Jurkat, Clone E6-1 (cell line): ENCODE measurements at places on chromosomes 1 and 21.

DNA sequence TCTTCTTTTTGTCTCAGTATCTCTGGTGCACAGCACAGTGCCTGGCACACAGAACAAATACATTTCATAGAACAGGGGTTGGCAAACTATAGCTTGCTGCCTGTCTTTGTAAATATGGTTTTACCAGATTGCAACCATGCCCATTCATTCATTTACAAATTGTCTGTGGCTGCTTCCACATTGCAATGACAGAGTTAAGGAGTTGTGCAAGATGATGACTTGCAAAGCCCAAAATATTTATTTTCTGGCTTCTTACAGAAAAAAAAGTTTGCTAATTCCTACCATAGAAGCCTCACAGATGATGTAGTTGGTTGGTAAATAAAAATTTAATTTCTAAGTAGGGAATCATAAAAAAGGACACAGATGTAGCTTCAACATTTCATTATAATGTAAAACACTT, 11.2 kb upstream of the HMGB4 start:
- no peak for DNase-seq

DNA sequence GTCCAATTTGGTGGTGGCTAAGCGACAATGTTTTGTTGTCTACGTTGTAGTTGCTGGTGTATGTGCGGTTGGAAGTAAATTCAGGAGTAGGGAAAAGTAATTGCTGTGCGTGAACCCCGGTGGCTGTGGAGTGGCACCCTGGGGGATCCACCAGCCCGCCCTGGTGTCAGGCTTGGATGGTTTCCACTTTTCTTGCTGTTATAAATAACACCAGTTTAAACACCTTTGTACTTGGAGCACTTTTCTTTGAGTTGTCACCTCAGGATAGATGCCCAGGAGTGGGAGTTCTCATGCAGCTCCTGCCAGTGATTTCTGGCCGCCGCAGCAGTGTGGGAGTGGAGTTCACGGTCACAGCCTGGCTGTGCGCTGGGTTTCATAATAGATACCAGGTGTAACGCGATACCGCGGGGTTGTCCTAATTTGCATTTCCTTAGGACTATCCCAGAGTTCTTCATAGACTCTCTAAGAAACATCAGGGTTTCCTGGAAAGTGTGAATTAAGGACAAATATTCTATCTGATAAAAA, 12.8 kb upstream of the TMEM200B start:
- no peak for DNase-seq

DNA sequence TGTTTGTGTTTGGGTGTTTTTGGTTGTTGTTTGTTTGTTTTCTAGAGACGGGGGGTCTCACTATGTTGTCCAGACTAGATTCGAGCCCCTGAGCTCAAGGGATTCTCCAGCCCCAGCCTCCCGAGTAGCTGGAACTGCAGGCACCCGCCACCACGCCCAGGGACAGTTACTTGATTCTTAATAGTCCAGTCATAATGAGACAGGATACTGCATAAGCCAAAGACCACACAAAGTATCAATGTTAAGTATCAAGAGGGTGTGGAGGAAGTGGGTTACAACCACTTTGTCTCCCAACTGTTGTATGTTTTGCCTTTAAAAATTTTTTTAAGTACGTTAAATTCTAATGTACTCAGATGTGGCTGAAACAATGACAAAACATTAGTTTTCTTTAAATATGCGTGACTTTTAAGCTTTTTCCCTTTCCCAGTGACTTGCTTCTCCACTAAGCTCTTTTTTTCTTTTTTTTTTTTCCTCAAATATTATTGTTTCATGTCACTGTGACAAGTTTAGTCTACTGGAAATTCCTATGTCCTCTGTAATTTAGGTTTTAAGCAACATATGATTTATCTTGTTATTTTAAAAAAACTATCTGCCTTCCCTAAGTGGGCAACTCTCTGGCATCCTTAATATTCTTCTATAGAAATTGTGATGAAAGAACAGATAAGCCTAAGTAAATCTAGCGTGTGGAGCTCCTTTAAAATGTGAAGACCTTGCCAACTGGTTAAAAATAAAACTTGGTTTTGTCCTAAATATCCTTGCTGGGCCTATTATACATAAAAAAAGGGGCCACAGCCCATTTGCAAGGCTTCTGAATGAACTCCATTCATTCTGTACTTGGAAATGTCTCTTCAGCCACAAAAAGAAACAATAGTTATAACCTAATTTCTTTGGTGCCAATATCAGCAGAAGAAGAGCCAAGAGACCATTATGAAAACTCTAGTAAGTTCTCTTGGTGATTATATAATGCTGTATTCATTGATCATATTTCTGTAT, 56.2 kb upstream of the DPH5 start:
- peak; percentile 71 for DNase-seq

DNA sequence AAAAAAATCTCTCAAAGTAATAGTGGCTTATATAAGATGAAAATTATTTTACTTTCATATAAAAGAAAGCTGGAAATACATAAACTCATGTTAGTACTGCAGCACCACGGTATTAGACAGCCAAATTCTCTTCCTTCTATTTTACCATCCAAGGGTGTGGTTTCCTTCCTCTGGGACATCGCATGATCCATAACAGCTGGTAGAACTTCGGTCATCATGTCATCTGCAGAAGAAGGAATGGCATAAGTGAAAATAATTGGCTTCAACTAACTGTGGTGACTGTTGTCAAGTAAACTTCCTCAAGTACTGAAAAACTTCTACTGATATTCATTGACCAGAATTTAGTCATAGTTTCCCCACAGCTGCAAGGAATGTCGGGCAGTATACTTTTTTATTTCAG, 28.3 kb upstream of the IFI44L start:
- DNase-seq: no peak

GRCh38 chr1:176462674-176463378, at the start of gene PAPPA2:
TSS of gene PAPPA2 (plus strand) at chr1:176463175. CDS start at chr1:176556323, 93,148 bp downstream.
- DNase-seq: no peak

DNA sequence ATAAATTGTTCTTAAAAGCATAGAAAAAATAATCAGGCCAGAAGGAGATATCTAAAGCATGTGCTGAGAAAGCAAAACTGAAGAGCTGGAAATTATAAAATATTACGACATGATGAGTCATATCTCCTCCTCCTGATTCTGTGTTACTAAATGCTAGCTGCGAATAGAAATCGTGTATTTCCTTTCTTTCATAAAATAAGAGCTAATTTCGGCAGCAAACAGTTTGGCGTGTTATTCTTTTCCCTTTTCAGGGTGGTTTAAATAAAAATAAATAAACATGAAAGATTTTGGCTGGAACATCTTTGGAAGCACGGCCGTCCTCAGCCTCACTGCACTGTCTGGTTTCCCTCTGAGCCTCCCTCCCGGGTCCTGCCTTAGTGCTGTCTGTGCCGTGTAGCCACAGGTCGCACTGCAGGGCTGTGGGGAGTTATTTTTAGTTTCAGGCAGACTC, 56.0 kb downstream of the ADARB1 start:
- no peak for DNase-seq

GRCh38 chr1:55816456-55817426, 601.6 kb upstream of the USP24 start:
- peak; percentile 84 for DNase-seq

DNA sequence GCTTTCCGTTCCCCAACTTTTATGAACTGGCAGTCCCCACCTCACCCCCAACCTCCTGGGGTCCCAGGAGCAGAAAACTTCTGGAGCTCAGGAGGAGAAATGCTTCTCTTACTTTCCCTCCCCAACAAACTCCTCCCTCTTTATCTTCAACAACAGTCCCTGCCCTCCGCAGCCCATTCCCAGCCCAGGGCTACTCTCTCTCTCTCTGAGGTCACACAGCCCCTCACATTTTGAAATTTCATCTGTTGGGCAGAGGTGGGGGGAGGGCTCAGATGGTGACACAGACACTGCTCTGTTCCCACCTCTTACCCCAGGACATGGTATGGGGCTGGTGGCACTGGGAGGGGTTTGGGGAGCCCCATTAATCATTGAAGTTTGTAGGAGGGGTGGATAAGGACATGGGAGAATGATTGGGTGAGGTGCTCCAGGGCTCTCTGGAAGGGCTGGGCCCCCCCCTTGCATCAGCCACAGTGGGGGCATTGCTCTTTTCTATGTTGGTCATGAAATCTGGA, 6.0 kb downstream of the PIK3CD start:
- no peak for DNase-seq

- no peak for DNase-seq
Observed at GRCh38 chr1:14742181-14742980, 143.9 kb downstream of the KAZN start.

DNA sequence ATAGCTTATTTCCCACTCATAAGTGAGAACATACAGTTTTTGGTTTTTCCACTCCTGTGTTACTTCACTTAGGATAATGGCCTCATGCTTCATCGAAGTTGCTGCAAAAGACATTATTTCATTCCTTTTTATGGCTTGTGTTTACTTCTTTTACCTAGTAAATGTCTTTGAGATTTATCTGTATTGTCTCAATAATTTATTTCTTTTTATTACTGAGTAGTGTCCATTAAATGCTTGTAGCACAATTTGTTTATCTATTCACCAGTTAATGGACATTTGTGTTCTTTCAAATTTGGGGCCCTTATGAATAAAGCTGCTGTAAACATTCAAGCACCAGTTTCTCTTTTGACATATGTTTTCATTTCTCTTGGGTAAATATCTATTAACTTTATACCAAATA, 86.0 kb downstream of the UCHL5 start:
- no peak for DNase-seq

DNA sequence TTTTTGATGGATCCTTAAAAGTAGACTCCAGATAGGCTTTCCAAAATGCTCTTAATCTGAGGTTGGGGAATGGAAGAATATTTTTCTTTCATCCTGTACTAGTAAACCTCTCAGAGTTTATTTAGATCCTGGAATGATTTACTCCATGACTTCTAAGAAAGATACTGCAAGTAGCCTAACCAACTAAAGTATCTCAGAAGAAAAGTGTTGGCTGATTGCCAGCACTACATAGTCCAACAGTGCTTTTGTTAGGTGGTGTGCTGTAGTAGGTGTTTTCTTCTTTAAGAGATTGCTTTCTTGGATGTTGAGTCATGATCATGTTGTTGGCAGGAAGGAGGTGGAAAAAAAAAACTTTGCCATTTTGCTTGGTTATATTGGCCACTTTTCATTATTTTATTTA, 119.8 kb downstream of the OSBPL9 start:
- DNase-seq: no peak

DNA sequence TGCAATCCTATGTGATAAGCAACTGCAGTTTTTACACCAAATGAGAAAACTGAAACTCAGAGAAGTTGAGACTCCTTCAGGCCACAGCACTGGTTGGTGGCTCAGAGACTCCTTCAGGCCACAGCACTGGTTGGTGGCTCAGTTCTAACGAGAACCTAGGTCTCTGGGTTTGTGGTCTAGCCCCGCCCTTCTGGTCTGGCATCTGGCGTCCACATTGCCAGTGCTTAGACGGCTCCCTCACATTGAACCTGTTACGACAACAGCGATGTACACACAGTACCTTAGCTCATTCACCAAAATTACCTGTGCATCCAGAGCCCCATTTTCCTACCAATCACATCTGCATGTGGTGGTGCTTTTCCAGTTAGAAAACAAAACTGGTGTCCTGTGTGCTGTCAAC, 66.1 kb downstream of the NID1 start:
- no peak for DNase-seq

- no peak for DNase-seq
Observed at GRCh38 chr1:21966247-21967000, 10.4 kb upstream of the CELA3B start.
